ENCODE measurements at places on chromosomes 7 and 10.

GRCh38 chr7:1922071-1922869 lies 252.2 kb downstream of the ELFN1 start:
- DNase-seq, result no peak

DNA sequence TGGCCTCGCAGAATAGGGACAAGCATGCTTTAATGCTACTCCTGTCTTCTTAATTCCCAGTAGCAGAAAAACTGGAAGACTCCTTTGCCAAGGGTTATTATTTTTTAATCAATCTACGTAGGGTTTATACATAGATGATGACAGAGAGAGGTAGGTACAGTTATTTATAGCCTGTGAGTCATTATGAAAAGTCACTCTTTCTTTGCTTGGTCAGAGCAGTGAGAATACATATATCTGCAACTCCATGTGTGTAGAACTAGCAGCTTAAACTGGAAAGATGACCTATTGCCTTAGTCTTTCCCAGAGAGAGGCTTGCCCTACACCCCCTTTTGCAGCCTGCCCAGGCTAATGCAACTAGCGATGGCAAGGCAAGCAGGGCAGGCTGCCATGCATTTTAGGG lies 1050.6 kb downstream of the NRG3 start:
- no peak for DNase-seq

DNA sequence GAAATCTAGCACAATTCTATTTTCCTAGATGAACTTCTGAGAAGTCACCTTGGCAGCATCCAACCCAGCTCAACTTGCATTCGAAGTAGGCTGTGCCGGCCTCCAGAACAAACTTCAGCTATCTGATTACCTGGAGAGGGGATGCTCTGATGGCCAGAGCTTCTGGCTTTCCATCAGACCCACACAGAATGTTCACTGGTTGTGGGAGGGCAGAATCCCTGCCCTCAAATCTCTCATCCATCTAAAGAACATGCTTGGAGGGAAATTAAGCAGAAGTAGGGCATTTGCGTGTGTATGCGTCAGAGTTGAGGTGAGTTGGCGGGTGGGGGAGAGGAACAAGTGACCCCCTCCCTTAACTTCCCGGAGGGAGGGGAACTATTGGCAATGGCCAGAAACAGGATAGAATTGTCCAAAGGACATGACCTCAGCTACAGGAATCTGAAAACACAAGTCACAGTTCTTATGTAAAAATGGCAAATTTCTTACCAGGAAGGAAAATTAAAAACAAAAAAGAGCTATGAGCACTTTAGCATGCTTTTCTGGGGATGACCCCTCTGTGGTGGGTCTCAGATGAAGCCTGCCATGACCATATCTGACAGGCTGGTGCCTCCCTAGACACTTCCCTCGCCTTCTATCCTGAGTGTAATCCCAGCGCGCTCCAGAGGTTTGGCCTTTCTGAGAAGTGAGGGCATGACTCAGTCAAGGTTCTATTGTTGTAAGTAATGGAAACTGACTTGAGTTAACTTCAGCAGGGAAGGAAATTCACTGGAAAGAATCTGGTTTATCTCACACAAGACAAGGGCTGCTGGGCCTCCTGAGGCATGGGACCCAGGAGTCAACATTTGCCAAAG lies 278.8 kb downstream of the RPS24 start:
- DNase-seq, result no peak

GRCh38 chr10:123294109-123294508 lies 139.9 kb downstream of the BUB3 start:
- no peak for DNase-seq

- DNase-seq, result no peak
Observed at GRCh38 chr7:134083766-134084487, 43.2 kb upstream of the LRGUK start.

DNA sequence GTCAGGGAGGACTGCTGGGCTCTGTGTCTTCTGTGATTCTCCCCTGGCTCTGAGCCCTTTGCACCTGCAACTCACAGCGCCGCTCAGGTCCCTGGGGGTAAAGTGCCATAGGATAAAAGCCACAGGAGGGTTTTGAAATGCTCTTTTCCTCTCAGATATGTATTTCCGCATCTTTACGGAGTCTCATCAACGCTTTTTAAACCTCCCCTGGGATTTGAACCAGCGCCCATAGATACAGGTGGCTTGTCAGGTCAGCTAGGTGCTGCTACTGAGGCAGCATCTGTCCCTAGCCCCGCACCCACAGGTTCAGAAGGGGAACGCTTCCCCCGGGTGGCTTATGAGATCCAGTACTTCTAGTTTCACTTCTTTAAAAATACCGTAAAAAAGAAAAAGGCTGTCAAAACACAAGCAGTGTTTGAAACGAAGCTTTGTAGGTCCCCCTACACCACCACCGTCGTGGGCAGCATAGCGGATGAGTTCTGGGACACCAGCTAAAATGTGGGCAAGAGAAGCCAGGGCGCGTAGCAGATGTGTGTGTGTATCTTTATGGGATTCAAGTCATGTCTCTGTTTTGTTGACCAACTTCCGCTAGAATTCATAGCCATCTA lies 173.5 kb downstream of the CUX1 start:
- peak; percentile 4 for DNase-seq

GRCh38 chr10:71621231-71622153 lies 98.1 kb downstream of the C10orf105 start:
- no peak for DNase-seq

- no peak for DNase-seq
Observed at GRCh38 chr10:48983648-48984351, 44.2 kb upstream of the LRRC18 start.

DNA sequence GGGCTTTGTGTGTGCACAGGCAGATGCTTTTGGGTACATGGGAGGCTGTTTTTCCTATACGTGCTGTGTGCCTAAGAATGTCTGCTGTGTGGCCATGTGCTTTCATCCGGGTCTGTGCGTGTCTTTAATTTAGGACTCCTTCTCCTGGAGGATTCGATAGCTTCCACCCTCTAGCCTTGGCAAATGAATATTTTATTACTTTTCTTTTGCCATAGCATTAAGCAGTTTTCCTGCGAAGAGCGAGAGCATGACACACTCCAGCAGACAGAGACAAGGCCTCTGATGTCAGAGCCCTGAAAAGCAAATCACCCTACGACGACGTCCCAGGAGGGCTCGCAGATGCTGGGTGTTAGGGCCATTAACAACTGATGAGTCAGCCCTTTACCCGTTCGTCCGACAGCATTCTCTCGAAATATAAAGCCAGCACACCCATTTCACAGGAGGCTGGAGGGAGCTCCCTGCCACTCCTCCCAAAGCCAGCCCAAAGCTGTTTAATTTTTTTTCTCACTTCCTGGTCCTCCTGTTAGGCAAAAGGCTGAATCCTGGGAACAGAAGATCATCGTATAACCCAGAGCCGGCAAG lies 311.3 kb upstream of the ZMIZ1 start:
- no peak for DNase-seq

- DNase-seq, result no peak
Observed at GRCh38 chr10:86233131-86233530, 133.5 kb downstream of the GRID1 start.

- DNase-seq, result no peak
Observed at GRCh38 chr10:76035206-76036110, 604.0 kb downstream of the LRMDA start.

DNA sequence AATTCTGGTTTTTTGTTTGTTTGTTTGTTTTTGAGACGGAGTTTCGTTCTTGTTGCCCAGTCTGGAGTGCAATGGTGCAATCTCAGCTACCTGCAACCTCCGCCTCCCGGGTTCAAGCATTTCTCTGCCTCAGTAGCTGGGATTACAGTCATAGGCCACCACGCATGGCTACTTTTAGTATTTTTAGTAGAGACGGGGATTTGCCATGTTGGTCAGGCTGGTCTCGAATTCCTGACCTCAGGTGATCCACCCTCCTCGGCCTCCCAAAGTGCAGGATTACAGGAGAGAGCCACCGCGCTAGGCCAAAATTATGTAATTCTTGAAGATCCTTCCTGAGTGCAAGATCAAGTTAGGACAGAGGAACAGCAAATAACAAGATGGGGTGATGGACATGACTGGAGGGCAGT lies 719 bp downstream of the ZNF33B start:
- no peak for DNase-seq

DNA sequence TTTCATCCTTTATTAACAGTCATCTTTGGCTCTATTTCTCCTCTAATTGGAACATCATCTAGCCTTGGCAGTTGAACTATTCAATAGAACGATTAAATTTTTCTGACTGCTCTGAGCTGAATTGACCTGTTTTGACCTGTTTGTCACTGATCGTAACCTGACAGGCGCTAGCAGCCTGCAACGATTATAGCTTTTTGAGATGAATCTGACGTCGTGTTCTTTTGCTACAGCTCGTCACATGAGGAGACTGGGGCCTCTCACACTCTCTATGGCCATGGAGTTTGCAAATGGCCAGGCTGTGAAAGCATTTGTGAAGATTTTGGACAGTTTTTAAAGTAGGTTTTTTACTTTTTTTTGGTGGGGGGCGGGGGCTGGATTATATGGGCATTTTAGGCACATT lies 229.8 kb downstream of the FOXP2 start:
- no peak for DNase-seq

GRCh38 chr7:17580141-17580540 lies 281.7 kb downstream of the AHR start:
- no peak for DNase-seq

DNA sequence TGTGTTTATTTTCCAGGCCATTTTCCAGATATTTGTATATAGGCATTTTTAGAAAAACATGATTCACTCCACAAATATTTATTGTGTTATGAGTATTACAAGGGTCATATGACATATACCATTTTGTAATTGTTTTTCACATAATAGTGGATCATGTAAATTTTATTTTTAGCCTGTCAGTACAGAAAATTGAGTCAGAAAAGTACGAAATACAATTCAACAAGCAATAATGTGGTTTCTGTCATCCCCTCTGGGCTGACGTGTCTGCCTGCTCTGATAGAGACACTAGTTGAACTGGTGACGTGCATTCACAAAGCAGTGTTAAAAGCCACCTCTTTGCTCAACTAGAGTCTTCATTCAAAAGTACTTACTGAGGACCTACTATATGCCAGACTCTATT lies 97.9 kb upstream of the STEAP1B start:
- DNase-seq, result no peak

All from CD4-positive, alpha-beta T cell treated with Interleukin-17A for 1 hour (primary cell).